ENCODE measurements at places on chromosomes 5 and 9.

- DNase-seq, result no peak
Observed at GRCh38 chr9:124789531-124789930, 12.6 kb downstream of the OLFML2A start.

- DNase-seq, result no peak
Observed at GRCh38 chr5:158079097-158079496, 220.2 kb upstream of the CLINT1 start.

- no peak for DNase-seq
Observed at GRCh38 chr9:98140503-98140902, 21.5 kb upstream of the TRIM14 start.

DNA sequence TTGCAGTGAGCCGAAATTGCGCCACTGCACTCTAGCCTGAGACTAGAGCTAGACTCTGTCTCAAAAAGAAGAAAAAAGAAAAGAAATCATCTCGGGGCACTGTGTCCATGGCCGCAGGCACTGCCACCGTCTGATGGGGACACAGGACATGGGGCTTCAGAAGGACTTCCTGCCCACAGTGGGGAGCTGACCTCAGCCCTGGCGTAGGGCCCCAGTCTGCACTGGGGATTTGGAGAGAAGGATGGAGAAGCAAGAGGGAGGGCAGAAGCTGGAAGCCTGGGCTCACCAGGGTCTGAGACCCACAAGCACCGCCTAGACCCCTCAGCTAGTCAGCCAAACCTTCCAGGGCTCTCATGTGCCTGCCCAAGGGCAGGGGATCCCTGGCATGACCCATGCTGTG is 4.1 kb upstream of the SARDH start:
- DNase-seq, result no peak

GRCh38 chr9:106954558-106954957 is 91.6 kb downstream of the ZNF462 start:
- DNase-seq, result no peak
